ENCODE measurements at places on chromosomes 4 and X.

- DNase-seq = no peak
These were observed 473.2 kb downstream of the TMA16 start for GRCh38 chr4:163967710-163968109.

GRCh38 chr4:38889143-38889542, 21.5 kb downstream of the FAM114A1 start:
- DNase-seq = peak; percentile 37

DNA sequence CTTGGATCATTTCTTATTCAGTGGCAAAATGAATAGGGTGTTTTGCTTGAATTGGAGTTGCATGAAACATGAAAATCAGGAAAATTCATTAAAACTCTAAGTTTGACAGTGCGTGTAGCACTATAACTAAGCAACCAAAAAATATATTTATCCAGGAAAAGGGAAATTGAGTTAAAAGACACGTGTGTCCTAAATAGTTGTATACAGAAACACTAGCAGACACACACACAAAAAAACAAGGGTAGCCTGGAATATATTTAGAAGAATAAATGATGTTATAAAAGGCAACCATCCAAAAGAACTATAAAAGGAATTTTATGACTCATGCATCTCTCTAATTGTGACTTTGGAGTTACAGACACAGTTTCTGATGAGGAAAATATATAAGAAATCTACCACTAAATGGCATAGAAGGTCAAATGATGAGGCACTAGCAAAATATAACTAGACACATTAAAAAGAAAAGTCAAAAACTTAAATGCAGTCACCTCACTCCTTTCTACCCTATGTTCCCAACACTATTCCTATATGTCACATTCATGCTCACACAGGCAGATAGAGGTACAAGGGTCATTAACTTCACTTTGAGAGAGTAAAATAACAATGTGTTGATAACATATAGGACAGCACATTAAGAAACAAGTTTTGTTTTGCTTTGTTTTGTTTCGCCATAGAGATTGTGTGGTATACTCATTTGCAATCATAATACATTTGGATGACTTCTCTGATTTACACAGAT, 793.6 kb upstream of the INTU start:
- peak; percentile 24 for DNase-seq

GRCh38 chr4:76943790-76944189, 5.8 kb upstream of the SEPTIN11 start:
- DNase-seq = no peak

DNA sequence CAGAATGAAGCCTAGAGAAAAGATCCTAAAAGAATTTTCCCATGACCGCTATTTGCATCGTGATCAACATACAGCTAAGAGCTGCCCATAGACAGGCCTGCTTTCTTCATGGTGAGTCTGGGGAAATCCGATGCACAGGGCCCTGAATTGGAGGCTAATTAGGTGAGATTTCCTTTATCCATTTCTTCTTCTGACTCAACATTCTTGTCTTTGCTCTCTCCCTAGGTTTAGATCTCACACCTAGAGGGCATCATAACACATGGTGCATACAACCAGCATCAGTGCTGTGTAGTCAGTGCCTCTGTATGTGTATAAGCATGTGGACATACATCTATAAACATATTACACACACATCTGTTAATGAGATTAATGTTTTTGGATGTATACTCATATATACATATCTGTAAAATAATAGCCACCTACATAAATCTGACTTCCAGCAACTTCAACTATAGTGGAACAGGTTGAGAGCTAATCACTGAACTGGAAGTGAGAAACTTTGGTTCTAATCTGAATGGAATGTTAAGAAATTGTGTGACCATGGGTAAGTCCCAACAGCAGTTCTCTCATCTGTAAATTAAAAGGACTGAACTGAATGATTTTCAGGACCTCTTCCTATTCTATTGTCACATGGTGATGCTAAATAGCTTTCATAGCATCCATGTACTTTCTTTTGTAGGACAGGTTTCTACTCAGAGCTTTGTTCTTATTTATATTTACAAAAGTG, 17.5 kb downstream of the GATB start:
- DNase-seq = no peak

DNA sequence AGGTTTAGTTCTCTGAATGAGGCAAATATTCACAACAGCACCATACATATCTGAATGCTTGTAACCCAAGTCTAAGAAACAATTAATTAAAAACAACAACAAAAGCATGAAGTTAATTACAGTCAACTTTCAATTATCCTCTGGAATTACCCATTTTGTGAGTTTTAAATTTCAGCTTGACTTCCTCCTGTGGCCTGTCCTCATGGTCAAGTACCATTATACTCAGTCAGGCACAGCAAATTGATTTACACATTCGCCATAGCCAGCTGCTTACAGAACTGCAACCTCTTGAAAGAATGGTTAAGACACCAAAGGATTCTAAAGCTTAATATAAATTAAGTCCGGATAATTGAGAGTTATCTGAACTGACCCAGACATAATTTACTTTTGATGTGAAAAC, 306.5 kb downstream of the CAMK2D start:
- DNase-seq = no peak
